ENCODE measurements at places on chromosomes 4 and X. TPM values are rescaled to one million over a fixed set of nuclear protein-coding genes. Genes with fewer than 3 reads are reported as not detected.

DNA sequence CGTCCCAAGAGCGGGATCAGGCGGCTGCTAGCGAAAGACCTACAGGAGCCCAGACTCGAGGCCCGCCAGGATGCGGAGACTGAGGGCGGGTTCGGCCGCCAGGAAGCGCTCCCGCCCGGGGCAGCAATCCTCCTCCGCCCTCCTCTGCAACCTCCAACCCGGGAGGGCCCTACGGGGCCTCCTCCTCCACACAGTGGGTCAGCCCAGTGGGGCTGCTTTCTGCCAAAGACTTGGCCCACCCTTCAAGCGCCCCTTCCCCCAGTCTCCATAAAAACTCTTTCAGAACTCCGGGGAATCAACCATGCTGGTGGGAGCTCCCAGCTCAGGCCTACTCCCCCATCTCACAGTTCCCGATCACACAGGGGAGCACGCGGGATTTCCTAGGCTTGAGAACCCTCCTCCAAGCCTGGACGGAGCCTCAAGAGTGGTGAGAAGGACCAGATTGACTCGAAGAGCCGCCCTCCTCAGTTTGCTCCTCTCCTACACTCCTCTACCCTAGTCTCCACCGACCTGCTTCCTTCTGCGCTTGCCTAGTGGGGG, 77.5 kb downstream of the RLIM start:
- peaks cover 5% of the 10 kb centered on the region for H3K27me3 ChIP-seq
- no peak for DNase-seq
- peak overlapping the region; percentile 88 for H3K4me3 ChIP-seq
- H3K36me3 ChIP-seq = peaks cover 3% of the 10 kb centered on the region
- H3K4me1 ChIP-seq = peaks cover 9% of the 10 kb centered on the region

DNA sequence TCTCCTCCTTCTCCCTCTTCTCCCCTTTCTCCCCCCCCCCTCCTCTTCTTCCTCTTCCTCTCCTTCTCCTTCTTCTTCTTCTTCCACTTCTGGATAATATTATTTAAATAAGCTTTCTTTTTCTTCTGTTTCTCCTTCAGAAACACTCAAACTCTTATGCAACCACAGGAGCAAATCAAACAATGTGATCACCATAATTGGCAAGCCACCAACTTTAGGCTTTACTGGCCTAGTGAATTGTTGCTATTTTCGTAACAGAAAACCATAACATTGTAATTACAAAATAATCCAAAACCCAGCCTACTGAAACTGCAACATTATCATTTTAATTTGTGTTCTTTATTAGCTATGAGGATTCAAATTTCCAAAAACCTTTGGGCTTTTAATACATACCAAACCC, 14.3 kb downstream of the DCAF8L1 start:
- no peaks in the 10 kb centered on the region for H3K36me3 ChIP-seq
- H3K27me3 ChIP-seq = no peaks in the 10 kb centered on the region
- no peak overlapping the region for H3K4me3 ChIP-seq
- DNase-seq = no peak

- peaks cover 9% of the 10 kb centered on the region for H3K4me1 ChIP-seq
- peaks cover 47% of the 10 kb centered on the region for H3K27me3 ChIP-seq
- no peak overlapping the region for H3K27ac ChIP-seq
Measured at GRCh38 chr4:791898-792625, 33.9 kb downstream of the CPLX1 start.

DNA sequence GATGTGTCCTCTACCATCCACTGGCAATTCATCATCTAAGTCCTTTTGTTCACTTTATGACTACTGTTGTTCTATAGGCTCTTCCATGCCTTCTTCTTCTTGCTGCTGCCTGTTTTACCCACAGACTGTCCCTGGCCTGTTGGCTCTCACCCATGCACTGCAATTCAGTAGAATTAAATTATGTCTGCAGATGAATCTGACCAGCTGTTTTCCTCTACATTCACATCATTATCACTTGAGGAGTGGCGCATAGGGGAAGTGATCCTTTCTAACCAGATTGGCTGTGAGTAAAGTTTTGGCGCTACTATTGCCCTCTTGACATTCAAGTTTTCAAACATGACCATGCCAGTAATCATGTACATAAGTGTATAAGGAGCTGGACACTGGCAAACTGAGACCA, 91.7 kb downstream of the FRMPD4 start:
- H3K4me3 ChIP-seq = no peak overlapping the region
- no peak for DNase-seq
- H3K4me1 ChIP-seq = no peaks in the 10 kb centered on the region
- no peaks in the 10 kb centered on the region for H3K27me3 ChIP-seq
- H3K27ac ChIP-seq = no peak overlapping the region

DNA sequence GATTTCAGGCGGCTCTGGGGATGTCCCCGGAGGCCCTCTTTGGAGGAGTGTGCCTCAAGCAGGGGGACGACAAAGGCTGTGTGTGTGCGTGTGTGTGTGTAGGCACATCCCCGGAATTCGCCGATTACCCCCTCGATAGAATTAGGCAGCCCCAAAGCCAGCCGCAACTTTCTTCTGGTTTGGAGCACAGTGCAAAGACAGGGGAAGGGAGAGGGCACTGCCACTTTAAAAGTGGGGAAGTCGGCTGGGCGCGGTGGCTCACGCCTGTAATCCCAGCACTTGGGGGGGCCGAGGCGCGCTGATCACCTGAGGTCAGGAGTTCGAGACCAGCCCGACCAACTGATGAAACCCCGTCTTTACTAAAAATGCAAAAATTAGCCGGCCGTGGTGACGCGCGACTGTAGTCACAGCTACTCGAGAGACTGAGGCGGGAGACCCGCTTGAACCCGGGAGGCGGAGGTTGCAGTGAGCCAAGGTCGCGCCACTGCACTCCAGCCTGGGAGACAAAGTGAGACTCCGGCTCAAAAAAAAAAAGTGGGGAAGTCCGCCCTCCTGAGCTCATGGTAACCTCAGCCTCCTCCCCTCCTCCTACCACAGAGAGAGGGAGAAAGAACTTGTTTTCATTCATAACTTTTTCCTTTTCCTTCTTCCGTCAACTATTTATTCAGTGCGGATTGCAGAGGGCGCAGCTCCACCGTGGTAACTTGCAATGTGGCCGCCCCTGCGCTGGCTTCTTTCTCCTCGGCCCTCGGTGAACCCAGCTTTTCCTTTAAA, 2.4 kb downstream of the SPRY1 start:
- peak overlapping the region; percentile 92 for H3K4me3 ChIP-seq
- peaks cover 37% of the 10 kb centered on the region for H3K36me3 ChIP-seq
- H3K27me3 ChIP-seq = peaks cover 6% of the 10 kb centered on the region
- peak overlapping the region; percentile 97 for H3K27ac ChIP-seq
- peak; percentile 73 for DNase-seq

The SRD5A3 gene
- 25.7 TPM for total RNA-seq

GRCh38 chr4:24770032-24770584, 25.3 kb upstream of the SOD3 start:
- no peak overlapping the region for H3K4me3 ChIP-seq
- DNase-seq = no peak
- no peaks in the 10 kb centered on the region for H3K36me3 ChIP-seq
- no peak overlapping the region for H3K27ac ChIP-seq

DNA sequence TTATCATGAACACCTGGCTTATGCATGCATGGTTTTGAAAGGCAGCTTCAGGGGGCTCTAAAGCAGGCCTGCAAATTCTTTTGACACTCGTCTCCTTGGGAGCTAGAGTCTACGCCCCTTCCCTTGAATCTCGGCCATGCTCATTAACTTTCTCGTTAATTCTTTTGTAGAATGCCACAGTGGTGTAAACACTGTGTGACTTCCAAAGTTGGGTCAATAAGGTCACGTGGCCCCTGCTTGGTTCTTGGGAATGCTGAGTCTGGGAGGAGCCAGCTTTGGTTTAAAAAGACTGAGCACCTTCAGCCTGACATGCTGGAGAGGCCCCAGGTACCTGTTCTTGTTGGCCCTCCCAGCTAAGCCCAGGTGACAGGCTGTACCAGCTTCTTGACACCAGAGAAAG, 228.4 kb downstream of the DHRSX start:
- H3K27ac ChIP-seq = no peak overlapping the region
- no peak overlapping the region for H3K4me3 ChIP-seq
- DNase-seq = no peak

GRCh38 chrX:103276581-103277002, at the start of gene TCEAL5:
TSS of gene TCEAL5 (minus strand) at chrX:103276750. CDS start at chrX:103274563, 2,187 bp downstream.
- no peaks in the 10 kb centered on the region for H3K36me3 ChIP-seq
- H3K27me3 ChIP-seq = peaks cover 18% of the 10 kb centered on the region
- DNase-seq = no peak
- H3K27ac ChIP-seq = no peak within 1 kb of the TSS
- no peaks in the 10 kb centered on the region for H3K4me1 ChIP-seq

DNA sequence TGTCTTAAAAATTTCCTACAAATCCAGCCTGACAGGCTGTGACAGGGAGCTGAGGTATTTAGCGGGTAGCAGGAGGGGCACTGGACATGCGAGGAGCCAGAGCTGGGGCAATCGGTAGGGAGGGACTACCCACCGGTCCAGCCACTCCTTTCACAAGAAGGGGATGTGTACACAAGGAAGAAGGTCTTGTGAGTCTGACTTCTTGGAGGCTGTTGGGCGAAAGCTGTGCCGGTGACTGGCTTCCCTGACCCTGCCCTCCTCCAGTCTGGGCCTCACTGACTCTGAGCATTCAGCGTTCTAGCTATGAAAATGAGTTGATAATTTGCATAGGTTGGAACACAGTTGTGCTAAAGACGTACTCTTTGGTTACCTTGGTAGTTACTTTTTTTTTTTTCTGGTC, 12.7 kb upstream of the CXCL8 start:
- no peak overlapping the region for H3K4me3 ChIP-seq
- H3K4me1 ChIP-seq = no peaks in the 10 kb centered on the region
- no peaks in the 10 kb centered on the region for H3K36me3 ChIP-seq
- peaks cover 3% of the 10 kb centered on the region for H3K27me3 ChIP-seq
- no peak for DNase-seq

The ZMYM3 gene
- total RNA-seq = 34.9 TPM

All from type B pancreatic cell (in vitro differentiated cells).